Lower lobe of right lung (tissue), 2 donors: ENCODE measurements at places on chromosomes 4 and X.
A peak's percentile ranks its signal among the peaks of the same experiment; 100 is the strongest.

GRCh38 chrX:47321386-47321785 is 49.0 kb upstream of the ZNF157 start:
- DNase-seq, result peak; percentile 46

DNA sequence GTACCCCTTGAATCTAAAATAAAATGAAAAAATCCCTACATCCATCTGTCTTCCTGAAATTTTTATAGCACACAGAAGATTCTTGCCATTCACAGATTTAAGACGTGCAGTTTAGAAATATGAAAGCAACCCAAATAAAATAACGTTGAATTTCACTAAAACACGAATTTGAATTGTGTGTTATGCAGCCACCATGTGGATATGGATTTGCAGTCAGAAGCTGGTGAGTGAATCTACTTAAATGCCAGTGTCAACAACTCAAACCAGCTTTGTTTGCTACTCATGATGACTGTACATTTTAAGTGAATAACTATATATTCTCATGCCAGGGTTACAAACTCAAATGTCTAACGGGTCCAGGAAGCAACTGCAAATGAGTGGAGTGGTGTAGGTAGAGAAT is 173.0 kb upstream of the HAND2 start:
- no peak for DNase-seq

DNA sequence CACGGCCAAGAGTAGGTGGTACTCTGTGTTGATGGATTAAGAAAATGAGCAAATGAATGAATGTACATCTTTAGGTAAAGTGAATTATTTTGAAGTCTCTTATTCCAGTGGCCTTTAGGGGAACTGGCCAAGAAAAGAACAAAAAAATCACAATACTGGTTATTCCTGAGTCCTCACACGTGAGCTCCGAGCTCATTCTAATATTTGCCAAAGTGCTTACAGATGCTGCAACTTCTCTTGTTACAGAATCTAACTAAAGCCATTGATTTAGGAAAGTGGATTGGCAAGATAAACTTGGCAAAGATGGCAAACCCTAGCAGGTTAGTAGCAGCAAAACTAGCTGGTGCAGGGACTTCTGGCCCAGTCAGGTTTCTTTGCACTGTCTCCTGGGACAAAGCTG is 37.6 kb downstream of the IDS start:
- no peak for DNase-seq

- DNase-seq, result no peak
These were observed 47.2 kb downstream of the GYG2 start for GRCh38 chrX:2875798-2876399.

DNA sequence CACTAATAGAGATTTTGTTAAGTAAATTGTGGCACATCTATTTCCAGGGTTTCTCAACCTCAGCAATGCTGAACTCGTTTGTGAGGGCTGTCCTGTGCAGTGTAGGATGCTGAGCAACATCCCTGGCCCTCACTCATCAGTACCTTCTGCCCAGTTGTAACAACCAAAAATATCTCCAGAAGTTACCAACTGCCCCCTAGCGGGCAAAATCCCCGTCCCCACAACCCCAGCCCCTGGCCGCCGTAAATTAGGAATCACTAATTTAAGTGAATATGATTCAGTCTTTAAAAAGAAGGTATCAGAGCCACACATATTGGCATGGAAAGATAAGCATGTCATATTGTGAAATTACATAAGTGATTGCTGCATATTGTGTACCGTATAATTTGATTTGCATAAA is 123.4 kb downstream of the ASB9 start:
- DNase-seq, result peak; percentile 38

- DNase-seq, result no peak
These were observed 98.1 kb upstream of the JADE1 start for GRCh38 chr4:128711361-128711760.

DNA sequence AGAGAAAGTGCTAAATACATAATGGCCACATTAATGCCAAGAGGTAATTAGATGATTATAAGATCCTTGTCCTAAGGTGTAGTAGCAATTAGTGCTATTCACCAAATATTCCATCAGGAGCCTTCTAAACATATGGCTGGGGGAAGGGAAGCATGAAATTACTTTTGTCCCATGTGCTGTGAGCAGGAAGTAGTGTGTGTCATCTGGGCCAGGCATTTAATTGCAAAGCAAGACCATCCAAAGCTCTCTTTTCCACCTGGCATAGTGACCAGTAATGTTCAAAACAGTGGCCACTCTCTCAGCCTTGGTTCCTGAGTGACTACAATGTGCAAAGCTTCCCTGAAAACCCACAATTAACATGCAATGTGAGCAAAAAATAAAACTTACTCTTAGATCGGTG is 144.2 kb upstream of the FAM241A start:
- no peak for DNase-seq

DNA sequence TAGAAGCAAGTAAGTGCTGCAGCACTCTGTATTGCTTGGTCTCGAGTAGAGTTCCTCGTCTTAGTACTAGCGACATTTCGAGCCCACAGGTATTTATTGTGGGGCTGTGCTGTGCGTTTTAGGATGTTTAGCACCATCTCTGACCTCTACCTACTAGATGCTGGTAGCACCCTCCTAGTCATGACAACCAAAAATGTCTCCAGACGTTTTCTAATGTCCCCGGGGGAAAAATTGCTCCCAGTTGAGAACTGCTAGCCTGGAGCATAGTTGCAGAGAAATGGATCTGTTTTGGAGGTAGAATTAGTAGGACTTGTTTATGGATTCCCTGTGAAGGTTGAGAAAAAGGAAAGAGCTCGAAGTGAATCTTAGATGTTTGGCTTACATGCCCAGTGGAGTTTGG is 287.2 kb downstream of the TENM3 start:
- DNase-seq, result no peak

DNA sequence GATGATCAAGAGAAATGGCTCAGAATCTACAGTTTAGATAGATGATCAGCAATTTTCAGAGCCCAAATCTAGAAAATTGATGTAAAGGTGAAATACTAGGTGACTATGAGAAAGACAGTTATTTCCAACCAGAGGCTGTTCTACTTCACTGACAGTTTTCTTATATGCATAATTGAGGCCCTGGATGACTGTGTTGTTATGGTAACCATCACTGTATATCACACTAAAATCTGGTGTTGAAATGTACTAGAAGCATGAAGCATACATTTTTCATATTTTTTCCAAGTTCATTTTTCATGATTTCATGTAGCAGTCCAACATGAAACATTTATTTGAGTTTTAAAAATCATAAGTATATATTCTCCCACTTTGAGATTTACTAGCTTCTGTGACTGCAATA is 87.4 kb downstream of the ATXN3L start:
- no peak for DNase-seq

- DNase-seq, result no peak
These were observed 15.8 kb upstream of the GAGE10 start for GRCh38 chrX:49287665-49288064.

- no peak for DNase-seq
These were observed 92.4 kb upstream of the AP1S2 start for GRCh38 chrX:15946783-15947580.

- DNase-seq, result no peak
These were observed 19.0 kb downstream of the DGKQ start for GRCh38 chr4:954211-955020.

DNA sequence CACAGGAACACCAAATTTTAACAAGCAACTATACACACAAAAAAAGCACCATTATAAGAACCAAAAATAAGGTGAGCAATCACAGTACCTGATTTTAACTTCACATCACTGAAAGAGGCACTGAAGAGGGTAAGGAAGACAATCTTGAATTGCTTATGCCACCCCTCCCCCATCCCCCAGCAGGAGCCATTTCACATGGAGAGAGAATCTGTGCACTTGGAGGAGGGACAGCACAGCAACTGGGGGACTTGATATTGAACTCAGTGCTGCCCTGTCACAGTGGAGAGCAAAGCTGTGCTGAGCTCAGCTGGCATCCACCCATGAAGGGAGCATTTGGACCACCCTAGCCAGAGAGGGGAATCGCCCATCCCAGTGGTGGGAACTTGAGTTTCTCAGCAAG is 56.0 kb downstream of the NUDT11 start:
- DNase-seq, result no peak

DNA sequence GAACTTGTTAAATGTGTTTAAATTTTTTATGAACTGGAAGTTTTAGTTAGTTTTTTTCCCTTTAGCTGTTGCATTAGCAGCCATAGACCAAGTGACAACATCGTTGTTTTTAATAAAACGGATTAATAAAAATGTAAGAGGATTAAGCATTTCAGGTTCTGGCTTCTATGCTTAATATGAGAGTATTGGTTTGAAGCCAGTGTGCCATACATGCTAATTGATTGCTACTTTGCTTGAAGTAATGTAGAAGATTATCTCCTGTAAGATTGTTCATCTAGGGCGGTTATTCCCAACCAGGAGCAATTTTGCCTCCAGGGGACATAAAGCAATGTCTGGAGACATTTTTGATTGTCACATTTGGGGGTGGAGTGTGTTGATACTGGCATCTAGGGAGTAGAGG is 54.3 kb downstream of the TLL1 start:
- no peak for DNase-seq

- DNase-seq, result no peak
These were observed 90.0 kb upstream of the AFAP1 start for GRCh38 chr4:8029689-8030088.

DNA sequence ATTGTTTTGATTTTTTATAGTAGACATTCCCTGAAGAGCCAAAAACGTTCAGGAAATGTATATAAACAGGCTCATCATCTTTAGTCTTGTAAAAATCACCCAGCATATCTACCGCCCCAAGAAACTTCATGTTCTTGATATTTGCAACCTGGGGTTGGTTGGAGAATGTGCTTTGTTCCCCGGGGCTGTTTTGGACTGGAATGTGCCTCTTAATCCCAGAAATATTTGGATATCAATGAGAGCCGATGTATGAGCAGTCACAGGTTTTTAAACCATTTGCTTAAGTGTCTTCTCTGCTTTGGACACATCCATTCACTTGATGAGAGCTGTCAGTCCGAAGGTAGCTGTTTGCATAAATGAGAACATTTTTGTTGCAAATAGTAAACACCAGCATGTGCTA is 449.7 kb downstream of the PCDH7 start:
- DNase-seq, result no peak
